MV-4-11 (cell line): ENCODE measurements at places on chromosomes 1 and 21.

DNA sequence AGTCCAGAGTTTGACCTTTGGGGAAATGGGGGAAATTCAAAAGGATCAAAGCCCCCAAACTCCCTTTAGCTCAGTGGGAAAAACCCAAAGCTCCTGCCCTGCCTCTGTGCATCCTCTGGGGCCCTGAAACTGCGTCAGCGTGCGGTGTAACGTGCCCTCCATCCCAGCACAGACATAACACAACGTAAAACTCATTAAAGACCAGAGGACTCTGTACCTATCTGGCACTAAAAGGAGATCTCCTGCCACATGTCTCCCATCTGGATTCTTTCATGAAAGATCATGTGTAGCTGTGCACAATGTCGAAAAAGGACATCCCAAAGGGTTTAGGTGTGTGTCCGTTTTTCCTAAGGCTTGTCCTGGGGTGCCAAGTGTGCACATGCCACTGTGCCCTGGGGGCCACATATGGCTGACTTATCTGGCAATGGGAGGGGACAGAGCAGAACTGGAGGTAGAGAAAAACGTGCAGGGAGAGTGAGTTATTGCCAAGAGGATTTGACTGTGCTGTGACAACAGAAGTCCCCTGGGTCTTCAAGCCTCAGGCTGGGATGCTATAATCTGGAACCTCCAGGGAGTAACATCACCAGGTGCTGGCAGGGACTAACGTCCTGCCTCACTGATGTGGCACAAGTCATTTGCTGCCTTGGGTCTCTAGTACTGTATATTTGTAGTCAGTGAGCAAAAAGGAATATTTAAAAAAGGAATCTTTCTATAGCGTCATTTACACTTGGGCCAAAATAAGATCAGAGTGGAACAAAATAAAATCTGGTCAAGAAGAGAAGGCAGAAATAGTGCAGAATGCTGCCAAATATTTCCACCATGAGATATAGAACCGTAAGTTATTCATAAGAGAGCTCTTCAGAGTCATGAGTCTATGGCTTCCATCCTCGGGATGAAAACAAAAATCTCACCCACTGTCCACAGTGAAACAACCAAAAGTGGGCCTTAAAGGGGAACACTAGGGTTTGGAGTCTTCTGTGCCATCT, 52.3 kb downstream of the ITPKB start:
- no peak for DNase-seq

DNA sequence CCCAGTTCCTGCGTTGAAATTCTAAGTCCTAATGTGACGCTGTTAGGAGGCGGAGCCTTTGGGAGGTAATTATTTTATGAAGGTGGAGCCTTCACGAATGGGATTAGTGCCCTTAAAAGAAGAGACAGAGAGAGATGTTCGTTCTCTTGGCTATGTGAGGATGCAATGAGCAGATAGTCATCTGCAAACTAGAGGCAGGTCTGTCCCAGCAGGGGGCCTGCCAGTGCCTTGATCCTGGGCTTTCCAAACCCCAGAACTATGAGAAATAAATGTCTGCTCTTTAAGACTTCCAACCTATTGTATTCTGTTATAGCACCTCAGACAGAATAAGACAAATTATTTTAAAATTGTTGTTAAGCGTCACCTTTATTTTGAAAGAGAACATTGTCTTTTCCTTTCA, 123.1 kb upstream of the KCNJ6 start:
- DNase-seq: no peak

- DNase-seq: no peak
Measured at GRCh38 chr1:27662261-27662660, 9.7 kb downstream of the IFI6 start.

DNA sequence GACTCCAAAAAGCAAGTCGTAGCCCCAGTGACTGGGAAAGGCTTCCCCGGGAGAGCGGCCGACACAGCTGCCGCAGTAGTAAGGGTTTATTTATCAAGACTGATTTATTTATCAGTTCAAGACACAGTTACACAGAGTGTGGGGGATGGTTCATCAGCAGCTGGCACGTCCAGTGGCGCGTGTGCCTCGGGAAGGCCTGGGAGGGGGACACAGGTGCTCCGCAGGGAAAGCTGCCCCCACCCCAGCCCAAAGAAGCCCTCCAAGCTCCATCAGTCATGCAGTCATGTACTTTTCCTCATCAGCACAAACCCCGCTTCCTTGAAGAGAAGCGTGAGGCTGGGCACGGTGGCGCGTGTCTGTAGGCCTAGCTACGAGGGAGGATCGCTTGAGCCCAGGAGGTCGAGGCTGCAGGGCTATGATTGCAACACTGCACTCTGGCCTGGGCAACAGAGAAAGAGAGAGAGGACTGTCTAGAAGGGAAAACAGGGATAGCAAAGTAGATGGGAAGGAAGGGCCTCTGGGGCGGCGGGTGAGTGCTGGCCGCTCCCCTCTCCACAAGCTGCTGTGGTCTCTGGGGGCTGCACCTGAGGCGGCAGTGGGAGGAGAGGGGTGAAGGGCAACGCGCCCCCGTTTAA, 53.2 kb downstream of the PRKCZ start:
- DNase-seq: peak; percentile 5
